ENCODE measurements at places on chromosomes 6 and 20.

DNA sequence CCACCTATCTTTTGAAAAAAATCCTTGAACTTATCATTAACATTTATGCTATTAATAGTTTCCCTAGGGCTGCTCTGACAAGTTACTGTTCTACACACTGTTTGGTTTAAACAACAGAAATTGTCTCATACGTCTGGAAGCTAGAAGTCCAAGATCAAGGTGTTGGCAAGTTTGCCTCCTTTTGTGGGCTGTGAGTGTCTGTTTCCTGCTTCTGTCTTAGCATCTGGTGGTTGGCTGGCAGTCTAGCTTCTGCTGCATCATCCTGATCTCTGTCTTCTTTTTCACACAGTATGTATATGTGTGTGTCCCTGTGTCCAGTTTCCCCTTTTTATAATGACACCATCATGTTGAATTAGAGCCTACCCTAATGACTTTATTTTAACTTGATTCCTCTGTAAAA is 154.8 kb downstream of the RPS12 start:
- no peak for DNase-seq

- no peak for DNase-seq
Measured at GRCh38 chr6:16624636-16625290, 136.5 kb downstream of the ATXN1 start.

DNA sequence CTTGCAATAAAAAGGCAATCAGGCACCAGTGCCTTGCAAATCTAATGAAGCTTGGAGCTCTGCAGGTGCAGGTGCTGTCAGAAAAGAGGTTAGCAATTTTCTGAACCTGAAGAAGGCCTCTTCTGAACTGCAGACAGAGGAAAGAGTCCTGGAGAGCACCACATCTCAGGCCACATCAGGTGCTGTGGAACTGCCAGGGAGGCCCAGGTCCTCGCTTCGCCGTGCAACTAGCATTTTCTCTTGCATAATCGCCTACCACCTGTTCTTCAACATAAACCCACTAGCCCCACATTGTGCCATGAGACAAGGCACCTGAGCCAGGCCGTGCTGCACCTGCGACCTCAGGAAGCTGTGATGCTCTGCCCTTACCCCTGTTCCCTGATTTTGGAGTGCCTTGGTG is 187.6 kb downstream of the DTNBP1 start:
- DNase-seq = no peak

GRCh38 chr6:166520905-166521834 is 65.3 kb downstream of the RAMACL start:
- DNase-seq = no peak

GRCh38 chr6:31175971-31176370 is 5.5 kb upstream of the POU5F1 start:
- DNase-seq = no peak

DNA sequence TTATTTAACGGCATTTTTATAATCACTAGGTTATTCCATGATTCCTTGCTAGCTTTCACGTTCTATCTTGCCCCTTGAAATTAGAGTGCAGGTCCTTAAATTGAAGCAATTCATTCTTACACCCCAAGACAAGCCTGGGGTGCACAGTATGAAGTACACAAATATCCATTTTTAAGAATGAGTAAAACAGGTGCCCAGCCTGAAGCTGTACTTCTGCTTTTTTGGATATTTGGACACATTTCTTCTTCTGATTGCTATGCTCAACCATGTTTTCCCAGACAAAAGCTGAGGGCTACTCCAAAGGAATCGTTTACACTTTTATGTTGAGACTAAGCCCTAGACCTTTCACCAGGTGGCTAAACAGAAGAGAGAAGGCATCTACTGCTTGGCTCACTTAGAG is 7.9 kb upstream of the TAGAP start:
- DNase-seq = no peak

DNA sequence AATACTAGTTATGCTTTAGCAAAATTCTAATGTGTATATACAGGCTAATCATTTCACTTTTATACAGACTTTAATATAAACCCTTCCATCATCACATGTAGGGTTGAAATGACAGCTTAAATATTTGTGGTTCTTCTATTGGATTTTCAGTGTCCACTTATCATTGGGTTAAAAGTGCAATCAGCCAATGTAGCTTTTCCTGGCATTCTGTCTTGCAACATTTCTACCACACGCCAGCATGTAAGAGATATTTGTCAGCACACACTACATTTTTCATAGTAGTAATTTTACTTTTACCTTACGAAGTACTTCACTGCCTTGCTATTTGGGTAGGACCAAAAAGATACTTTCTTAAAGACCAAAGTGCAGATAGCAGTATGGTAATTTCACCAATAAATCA is 252.0 kb downstream of the TBX18 start:
- no peak for DNase-seq

DNA sequence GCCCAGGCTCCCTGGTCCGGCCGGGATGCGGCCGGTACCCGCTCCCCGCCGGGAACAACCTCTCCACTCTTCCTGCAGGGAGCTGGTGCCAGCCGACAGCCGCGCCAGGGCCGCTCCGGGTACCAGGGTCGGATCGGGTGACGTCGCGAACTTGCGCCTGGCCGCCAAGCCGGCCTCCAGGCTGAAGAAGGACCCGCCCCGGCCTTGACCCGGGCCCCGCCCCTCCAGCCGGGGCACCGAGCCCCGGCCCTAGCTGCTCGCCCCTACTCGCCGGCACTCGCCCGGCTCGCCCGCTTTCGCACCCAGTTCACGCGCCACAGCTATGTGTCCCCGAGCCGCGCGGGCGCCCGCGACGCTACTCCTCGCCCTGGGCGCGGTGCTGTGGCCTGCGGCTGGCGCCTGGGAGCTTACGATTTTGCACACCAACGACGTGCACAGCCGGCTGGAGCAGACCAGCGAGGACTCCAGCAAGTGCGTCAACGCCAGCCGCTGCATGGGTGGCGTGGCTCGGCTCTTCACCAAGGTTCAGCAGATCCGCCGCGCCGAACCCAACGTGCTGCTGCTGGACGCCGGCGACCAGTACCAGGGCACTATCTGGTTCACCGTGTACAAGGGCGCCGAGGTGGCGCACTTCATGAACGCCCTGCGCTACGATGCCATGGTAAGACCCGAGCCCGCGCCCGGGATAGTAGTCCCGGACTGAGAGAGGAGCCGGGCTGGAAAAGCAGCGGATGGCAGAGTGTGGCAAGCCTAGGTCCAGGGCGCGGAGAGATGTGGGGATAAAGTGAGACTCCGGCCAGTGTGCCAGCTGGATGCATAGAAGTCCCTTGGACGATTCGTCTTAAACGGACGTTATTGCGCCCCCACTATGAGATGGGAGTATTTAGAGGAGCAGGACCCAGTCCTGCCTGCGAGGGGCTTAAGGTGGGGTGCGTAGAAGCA is at the start of gene NT5E:
NT5E (plus strand) TSS at position 266 of the 942 bp plus-strand sequence; CDS start at position 323, 57 bp downstream.
- DNase-seq = peak; percentile 91

- DNase-seq = no peak
Measured at GRCh38 chr6:79307321-79308036, 73.0 kb upstream of the HMGN3 start.

- DNase-seq = no peak
Measured at GRCh38 chr20:61176874-61177273, 75.2 kb upstream of the CDH4 start.

GRCh38 chr20:61659246-61659993 is 406.3 kb downstream of the TAF4 start:
- no peak for DNase-seq

DNA sequence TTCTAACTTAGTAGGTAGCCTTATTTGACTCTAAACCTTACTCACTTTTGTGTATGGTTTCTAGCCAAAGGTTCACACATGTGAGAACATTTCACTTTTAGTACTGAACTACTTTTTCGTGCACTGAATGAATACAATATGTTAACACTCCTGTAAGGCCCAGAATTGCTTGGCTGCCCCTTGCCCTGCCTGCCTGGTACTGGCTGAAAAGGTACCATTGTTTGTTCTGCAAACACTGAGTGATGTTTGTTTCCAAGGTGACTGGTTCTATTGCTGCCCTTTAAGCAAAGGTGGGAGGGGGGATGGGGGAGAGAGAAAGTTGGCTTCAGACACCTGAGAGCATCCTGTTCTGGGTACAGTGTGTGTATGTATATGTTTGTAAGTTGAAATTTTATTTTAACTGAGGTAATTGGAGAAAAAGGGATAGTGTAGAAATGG is 31.2 kb downstream of the RREB1 start:
- no peak for DNase-seq
